A673 (cell line): ENCODE measurements at places on chromosomes 7 and 10. TPM values are rescaled to one million over a fixed set of nuclear protein-coding genes. Genes with fewer than 3 reads are reported as not detected.

The TSPAN33 gene
- total RNA-seq, result 1.6 and 3.5 TPM in 2 replicates

The A1CF gene
- not detected in 2 replicates for total RNA-seq

The SRRM3 gene
- 1.7 and 1.8 TPM in 2 replicates for total RNA-seq

The FGFR2 gene
- total RNA-seq, result 0.60 and 1.6 TPM in 2 replicates

The DNAJB9 gene
- 8.1 and 12.9 TPM in 2 replicates for total RNA-seq

The C10orf90 gene
- total RNA-seq, result not detected in 2 replicates

The PHF14 gene
- 75.4 and 79.5 TPM in 2 replicates for total RNA-seq

The POP7 gene
- 68.8 and 72.6 TPM in 2 replicates for total RNA-seq

The ACTR3C gene
- 4.5 TPM in 2 replicates for total RNA-seq

The SUGCT gene
- total RNA-seq, result 1.5 and 2.5 TPM in 2 replicates

The GNB2 gene
- 225 and 243 TPM in 2 replicates for total RNA-seq

The RBP4 gene
- total RNA-seq, result not detected in 2 replicates

The MRPS16 gene
- total RNA-seq, result 150 and 164 TPM in 2 replicates

The TACC2 gene
- total RNA-seq, result 0.55 and 0.62 TPM in 2 replicates

The MALRD1 gene
- total RNA-seq, result 0.86 and 1.1 TPM in 2 replicates

The LRRC17 gene
- total RNA-seq, result 9.2 and 10.0 TPM in 2 replicates
